ENCODE measurements at places on chromosomes 12 and 14.

DNA sequence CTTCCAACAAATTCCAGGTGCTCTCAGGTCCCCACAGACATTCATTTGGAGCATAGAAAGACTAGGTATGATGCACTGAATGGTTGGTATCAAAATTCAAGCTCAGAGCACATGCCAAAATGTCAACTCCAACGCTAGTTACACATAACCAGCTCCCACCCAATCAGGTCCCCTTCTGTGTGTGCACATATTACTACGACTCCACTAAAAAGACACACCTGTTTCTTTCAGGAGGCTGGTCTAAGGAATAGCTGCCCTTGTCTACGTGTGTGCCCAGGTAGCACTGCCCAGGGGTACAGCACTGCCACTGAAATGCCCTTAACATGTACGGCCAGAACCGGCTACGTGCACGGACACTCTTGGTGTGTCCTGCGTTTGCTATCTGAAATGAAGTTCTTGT is 138.1 kb downstream of the KCNK10 start:
- no peak for DNase-seq

- no peak for DNase-seq
Measured at GRCh38 chr12:91630596-91631293, 448.1 kb upstream of the DCN start.

GRCh38 chr12:50251619-50252252 is 31.6 kb downstream of the LIMA1 start:
- no peak for DNase-seq

DNA sequence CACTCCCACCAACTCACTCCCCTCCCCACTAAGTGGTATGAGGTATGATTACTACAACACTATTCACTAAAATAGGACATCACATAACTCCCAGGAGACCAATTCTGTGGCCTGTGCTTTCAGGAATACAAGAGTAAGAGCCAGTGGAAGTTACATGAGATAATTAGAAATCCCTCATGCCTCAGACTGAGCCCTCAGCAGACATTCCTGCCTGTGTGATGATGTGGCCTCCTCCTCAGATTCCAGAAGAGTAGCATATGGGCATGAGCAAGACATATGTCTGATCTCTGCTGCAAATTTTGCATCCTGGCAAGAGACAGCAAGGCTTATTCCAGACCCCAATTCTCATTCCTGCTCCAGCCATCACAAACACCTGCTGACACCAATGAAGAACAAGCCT is 46.0 kb upstream of the BMP4 start:
- no peak for DNase-seq

DNA sequence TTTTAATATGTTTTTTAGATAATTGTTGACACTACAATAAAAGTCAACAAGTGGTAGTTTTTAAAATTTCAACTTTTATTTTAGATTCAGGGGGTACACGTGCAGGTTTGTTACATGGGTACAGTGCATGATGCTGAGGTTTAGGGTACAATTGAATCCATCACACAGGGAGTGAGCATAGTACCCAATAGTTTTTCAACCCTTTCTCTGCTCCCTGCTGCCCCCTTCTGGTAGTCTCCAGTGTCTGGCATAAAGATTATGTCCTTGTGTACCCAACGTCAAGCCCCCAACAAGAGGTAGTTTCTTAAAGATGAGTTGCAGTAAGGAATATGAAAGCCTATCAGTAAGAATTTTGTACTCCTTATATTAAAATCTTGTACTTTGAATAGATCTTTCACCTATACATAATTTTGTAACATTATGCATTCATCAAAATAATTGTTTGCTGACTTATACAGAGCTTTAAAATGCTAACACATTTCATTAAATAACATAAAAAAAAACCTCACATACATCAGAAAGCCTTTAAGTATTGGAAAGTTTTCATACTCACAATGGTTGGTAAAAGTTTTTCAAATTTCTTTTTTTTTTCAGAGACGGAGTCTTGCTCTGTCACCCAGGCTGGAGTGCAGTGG is 5.4 kb upstream of the RALGAPA1 start:
- DNase-seq, result peak; percentile 68

DNA sequence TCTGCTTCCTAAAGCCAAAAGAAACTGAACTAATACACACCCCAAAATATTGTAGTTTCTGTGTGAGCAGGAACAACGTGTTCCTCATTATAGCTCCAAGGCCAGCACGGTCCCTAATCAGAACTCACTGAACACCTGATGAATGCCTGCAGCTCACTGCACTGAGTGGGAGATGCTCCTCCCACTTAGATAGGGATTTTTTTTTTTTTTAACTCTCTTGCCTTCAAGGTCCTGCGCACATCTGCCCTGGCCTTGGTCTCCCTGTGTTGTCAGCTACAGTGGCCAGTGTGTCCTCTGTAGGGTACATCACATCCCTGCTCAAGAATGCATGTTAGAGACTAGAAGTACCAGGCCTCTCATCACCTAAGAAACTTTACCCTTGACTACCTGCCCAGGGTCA is 44.3 kb upstream of the TMPO start:
- DNase-seq, result no peak

DNA sequence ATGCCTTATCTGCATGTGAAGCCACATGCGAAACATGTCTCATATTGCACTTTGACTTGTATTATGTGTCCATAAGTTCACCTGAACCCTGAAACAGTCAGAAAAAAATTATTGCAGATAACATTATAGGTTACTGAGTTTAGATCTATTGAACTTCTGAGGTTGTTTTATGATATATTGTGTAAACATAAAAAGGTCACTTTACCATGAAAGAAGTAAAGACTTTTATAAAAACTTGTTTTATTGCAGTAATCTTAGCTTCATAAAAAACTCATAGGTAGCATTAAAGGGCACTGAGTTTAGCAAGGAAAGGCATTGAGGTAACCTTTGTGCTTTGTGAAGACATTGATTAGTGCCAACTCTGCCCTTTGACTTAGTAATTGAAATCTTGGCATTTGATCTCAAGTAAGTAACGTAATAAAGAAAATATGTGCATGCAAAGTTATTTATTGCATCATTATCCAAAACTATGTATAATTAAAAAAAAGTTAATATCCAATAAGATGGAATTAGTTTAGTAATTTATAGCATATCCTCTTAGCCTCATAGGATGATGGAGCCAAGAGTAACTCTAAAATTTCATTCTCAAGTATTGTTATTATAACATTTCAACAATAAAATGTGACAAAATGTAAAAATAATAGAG is 313.3 kb upstream of the ATP2B1 start:
- no peak for DNase-seq

- DNase-seq, result no peak
Measured at GRCh38 chr14:39912192-39913100, 480.2 kb upstream of the FBXO33 start.

- DNase-seq, result no peak
Measured at GRCh38 chr12:95790033-95790916, at the start of gene NTN4. TSS of gene NTN4 (minus strand) at chr12:95790764. CDS start at chr12:95790309, 455 bp downstream.

DNA sequence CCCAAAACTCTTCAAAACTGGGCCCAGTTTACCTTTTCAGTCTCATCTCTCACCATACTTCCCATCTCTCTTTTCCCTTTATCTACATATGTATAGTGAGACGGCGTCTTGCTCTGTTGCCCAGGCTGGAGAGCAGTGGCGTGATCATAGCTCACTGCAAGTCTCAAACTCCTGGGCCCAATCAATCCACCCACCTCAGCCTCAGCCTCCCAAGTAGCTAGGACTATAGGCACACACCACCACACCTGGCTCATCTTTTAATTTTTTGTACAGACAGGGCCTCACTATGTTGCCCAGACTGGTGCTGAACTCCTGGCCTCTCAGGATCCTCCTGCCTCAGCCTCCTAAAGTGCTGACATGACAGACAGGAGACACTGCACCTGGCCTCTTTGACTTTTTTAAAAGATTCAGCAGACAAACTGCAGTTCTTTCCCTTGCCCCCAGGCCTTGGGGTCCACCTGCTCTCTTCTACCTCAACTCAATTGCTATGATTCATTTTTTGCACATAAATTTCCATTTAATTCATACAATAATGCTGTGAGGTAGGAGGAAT is 33.6 kb downstream of the TFCP2 start:
- DNase-seq, result no peak

- no peak for DNase-seq
Measured at GRCh38 chr12:63206909-63207308, 55.9 kb upstream of the AVPR1A start.

- no peak for DNase-seq
Measured at GRCh38 chr12:122958198-122958888, 7.9 kb downstream of the ABCB9 start.

DNA sequence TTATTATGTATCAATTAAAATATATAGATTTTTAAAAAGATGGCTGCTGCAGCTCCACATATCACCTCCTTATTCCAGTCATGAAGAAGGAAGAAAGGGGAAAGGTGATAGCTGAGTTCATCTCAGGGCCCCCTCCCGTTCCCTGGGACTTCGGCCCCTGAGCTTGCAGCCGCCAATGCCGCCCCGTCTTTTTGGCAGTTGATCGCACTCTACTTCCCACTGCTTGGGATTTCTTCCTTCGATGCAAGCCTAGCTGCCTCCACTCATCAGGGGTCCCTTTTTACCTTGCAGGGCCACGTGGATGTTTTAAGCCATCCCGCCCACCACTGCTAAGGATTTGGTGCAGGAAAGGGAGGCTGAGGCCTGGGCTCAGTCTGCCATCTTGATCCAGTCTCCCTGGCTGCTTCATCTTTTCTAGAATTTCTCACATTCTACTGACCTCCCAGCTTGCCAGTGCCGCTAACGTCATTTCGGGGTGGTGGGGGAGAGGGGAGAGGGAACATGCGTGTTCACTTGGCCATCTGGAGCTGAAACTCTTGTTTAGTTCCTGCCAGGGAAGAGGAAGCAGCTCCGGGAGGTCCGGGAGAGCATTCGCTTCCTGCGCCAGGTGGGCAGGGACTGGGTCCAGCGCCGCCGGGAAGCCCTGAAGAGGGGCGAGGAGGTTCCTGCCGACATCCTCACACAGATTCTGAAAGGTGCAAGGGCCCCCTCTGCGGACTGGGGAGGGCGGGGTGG is 31.3 kb downstream of the CYP46A1 start:
- no peak for DNase-seq

GRCh38 chr14:46964378-46964777 is 312.8 kb upstream of the RPL10L start:
- no peak for DNase-seq

DNA sequence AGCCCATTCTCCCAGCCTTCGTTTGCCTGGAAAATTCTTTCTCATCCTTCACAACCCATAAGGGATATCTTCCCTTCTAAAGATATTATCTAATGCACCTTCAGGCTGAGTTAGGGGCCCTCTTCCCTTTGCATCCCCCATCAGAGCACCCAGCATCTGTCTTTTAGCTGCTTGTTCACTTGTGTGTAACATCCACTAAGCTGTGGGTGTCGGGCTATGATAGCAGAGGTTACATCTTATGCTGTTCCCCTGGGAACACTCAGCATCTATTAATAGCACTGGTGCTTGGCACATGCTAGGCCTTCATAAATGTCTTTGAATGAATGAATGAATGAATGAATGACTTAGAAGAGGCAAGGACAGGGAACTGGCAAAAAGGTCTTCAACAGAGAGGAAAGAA is 131.8 kb downstream of the NUAK1 start:
- no peak for DNase-seq

DNA sequence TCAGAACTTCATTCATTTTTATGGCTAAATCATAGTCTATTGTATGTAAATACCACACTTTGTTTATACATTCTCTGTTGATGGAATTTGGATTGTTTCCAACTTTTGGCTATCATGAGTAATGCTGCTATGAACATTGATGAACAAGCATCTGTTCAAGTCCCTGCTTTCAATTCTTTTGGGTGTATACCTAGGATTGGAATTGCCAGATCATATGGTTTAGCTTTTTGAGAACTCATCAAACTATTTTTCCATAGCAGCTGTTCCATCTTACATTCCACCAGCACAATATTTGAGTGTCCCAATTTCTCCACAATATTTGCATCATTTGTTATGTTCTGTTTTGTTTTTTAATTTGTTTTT is 52.3 kb upstream of the CCND2 start:
- DNase-seq, result no peak

DNA sequence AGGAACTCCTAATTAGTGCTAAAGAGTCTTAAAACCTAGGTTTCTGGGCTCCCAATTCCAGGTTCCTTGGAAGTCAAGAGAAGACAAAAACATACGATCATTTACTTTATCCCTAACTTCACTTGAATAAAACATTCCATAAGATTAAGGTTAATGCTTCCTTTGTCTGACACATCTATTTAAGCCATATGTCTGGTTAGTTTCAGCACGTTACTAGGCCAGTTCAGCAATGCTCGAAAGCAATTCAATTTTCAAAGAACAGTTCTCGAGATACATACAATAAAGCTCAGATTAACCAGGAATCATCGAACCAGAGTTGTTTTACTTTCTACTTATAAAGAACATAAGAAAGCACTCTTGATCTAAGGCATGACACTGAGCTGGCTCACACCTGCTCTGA is 68.0 kb upstream of the POC1B start:
- no peak for DNase-seq
